ENCODE measurements at places on chromosomes 5 and 9.

- DNase-seq, result no peak
Observed at GRCh38 chr5:44356231-44356630, 33.0 kb downstream of the FGF10 start.

GRCh38 chr9:31683116-31683515 lies 701.3 kb upstream of the ACO1 start:
- DNase-seq, result no peak

DNA sequence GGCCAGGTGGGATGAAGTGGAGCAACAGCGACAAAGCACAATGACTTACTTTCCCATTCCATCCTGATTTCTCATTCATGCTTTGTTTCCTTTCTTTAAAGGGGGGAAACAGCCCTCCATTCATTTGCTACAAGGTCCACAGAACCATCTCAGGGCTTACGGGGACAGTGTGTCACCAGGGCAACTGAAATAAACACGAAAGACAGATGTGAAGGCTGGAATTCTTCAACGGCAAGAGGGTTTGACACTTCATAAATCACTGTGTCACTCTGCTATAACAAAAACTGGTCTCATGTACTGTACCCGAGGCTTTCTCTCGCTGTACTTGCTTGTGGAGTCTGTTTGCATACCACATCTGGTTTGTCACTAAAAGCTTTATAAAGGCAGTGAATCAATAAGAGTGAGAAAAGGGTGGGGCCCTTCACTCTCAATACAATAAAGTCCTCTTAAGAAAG lies 150.8 kb downstream of the EFNA5 start:
- no peak for DNase-seq

DNA sequence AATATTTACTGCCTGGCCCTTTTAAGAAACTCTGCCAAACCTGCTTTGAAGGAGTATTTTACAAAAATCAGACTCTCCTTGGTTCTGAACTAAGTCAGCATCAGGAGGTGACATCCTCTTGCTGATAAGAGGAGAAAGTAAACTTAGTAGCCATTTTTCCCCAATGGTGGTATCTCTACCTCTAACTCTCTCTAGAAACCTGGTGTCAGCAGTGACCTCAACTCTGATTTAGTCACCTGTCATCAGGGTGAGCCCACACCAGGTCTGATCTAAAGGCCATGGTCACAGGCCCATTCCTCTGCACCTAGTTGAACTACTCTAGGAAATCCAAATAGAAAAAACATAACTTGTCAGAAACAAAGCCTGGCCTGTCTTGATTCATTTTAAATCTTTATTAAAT lies 4.2 kb downstream of the CARNMT1 start:
- DNase-seq, result no peak

- no peak for DNase-seq
Observed at GRCh38 chr9:97367729-97368128, 44.2 kb upstream of the TDRD7 start.

GRCh38 chr9:76136986-76137385 lies 246.5 kb downstream of the PCSK5 start:
- DNase-seq, result no peak

- DNase-seq, result no peak
Observed at GRCh38 chr5:175201393-175201792, 242.6 kb downstream of the DRD1 start.

GRCh38 chr9:101264727-101265126 lies 120.1 kb downstream of the BAAT start:
- no peak for DNase-seq

- DNase-seq, result no peak
Observed at GRCh38 chr5:141686648-141687416, 4.8 kb upstream of the ARAP3 start.

GRCh38 chr5:159440968-159441367 lies 110.7 kb upstream of the IL12B start:
- DNase-seq, result no peak

- no peak for DNase-seq
Observed at GRCh38 chr5:144307736-144308135, 137.1 kb downstream of the KCTD16 start.

- no peak for DNase-seq
Observed at GRCh38 chr5:133509742-133510079, 102.6 kb downstream of the FSTL4 start.

GRCh38 chr5:5351288-5351979 lies 71.0 kb upstream of the ICE1 start:
- DNase-seq, result no peak

GRCh38 chr5:140603734-140604133 lies 29.2 kb downstream of the CD14 start:
- no peak for DNase-seq

- no peak for DNase-seq
Observed at GRCh38 chr5:69276422-69277174, 41.9 kb downstream of the CDK7 start.

DNA sequence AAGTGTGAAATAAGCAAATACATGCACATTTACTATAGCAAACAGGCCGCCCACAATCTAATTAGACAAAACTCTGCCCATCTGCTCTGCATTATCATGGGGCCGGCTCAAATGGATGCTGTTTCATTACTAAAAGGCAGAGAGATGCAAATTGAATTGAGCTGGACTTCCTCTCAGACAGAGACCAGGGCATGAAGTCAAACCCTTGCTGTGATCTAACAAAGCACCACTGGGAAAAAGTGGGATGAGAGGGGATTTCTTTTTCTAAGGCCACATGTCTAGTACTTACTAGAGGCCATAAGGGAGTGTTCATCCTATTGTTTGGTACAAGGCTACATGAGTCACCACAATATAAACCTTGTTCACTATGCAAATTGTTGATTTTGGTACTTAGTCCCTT lies 614.7 kb downstream of the ISL1 start:
- DNase-seq, result no peak

DNA sequence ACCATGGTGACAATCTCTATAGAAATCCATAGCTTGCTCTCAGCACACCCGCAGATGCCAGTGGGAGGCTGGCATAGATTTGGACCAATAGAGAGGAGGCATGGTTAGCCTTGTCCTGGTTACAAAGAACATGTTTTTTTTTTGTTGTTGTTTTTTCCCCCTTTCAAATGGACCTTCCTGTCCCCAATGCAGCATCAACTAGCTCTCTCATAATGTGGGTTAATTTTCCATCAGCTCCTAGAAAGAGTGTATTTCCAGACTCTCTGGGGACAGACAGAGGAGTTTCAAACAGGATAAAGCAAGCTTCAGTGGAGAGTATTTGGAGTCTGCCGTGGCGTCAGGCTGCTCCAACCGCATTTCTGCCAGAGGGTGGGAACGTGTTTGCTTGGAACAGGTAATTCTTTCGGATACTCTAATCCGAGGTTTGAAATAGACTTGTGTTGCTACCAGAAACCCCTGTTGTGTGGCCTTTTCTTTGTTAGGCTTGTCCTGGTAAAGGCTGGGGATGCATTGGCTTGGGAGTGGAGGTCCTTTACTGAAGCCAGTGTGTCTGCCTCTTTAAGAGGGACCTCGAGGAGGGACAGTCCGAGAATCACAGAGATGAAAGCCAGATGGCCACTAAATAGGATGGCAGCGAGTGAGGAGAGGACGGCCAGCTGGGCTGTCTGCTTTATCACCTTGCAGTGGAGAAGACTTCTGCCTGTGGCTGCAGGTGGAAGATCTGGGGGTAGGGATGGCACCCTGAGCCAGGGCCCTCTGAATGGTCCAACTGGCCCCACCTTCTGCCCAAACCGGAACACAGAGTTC lies 130.5 kb upstream of the CPEB4 start:
- no peak for DNase-seq

DNA sequence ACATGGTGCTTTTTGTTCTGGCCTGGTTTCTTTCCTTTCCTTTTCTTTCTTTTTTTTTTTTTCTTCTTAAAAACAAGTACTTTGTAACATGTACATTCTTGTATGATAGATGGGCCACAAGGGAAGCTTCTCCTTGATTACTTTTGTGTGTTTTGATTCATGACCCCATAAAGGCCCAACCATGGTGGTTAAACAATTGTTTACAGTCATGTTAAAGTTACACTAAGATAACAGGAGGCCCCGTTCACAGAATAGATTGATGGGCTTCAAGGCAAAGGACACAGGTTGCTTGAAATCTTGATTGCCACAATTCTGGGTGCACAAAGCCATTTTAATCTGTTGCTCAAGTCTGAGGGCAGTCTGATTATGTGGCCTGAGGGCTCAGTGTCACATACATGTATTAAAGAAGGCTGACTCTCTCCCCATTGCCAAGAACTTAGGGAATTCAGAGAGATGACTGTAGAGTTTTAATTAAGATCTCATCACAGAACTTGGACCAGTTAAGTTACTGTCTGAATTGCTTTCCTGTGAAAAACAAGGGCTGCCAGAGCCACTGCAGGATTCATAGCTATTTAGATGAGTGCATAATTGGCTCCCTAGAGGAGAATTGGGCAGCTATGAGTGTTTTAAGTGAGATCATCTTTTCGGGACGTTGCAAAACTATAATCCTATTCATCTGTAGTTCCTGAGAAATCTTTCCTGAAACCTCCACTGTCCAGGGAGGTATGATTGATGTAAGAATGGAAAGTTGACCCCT lies 163.4 kb downstream of the TLE4 start:
- DNase-seq, result no peak

DNA sequence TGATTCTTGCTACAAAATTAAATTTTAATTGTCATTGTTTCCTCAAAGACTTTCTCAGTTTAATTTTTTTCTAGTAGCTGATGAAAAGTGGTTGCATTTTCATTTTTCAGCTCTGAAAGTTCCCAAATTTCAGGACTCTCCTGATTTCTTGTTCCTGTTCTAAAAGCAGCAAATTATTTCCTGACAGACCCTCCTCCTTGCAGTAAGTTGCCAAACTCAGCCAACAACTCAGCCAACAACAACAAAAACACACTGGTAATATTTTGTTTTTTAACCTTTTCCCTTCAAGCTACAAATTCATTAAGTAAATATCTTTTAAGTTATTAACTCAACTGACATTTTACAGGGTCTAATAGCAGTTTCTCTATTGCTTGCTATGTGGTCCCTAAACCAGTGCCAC lies 487.8 kb upstream of the NUDT12 start:
- no peak for DNase-seq

DNA sequence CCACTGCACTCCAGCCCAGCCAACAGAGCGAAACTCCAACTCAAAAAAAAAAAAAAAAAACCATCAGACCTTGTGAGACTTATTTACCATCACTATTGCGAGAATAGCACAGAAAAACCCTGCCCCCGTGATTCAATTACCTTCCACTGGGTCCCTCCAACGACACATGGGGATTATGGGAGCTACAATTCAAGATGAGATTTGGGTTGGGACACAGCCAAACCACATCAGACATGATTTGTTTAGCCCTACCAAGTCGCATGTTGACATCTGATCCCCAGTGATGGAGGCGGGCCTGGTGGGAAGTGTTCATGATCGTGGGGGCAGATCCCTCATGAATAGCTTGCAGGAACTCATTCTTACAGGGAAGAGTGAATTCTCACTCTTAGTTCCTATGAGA lies 26.6 kb downstream of the MYO10 start:
- DNase-seq, result no peak

DNA sequence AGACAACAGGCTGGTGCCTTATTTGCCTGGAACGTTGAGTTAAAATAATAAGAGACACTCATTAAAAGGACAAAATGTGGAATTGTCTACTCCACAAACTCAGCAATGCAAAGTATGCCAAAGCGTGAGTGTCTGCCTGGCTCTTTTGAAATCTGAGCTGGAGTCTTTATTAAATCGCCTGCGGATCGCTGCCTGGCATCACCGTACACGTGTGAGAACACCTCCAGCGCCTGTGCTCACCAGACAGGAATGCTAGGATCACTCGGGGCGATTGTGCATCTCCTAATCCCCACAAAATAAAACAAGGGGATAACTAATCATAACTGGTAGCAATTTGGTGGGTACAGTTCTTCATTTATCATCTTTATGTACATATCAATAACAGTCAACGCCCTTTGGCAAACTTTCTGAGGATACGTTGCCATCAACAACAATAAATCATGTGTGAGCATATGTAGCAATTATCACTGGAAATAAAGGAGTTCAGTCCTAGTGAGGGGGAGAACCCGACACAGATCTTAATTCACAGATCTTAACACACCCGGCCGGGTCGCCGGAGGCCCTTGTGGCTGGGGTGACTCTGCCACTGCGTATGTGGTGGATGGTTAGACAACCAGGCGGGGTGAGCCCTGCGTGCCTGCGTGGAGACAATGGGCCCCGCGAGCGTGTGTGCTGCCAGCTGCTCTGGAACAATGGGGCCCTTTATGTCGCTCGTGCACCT lies 284.9 kb upstream of the IRX1 start:
- DNase-seq, result no peak

GRCh38 chr9:76203373-76203772 lies 190.9 kb downstream of the RFK start:
- DNase-seq, result no peak

DNA sequence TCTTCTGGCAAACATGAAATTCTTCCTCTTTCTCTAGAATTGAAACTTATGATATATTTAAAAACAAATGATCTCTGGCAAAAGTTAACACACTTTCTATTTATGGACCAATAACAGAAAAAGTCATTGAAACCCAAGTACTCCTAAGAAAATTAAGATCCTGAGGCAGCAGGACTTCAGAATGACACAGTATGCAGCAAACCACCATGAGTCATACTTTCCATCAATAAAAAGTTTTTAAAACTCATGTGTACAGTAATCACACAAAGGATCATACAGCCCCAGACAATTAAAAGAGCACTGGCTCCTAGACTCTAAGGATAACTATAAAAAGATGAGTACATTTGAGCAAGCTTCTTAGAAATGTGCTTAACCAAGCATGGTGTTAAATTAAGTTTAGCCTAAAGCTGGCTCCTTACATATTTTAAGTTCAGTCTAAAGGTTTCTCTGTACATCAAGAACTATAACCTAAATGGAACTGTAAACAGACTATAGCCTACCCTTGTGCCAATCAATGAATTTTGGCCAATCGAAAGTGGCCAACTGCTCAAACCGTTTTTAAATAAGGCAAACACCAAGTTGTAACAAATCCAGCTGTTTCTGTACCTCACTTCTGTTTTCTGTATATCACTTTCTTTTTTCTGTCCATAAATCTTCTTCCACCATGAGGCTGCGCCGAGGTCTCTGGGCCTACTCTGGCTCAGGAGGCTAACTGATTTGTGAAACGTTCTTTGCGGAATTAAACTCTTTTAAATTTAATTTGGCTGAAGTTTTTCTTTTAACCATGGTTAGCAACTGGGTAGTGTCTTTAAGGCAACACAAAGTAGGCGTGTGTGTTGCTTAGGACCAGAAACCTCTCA lies 232.1 kb upstream of the PIK3R1 start:
- DNase-seq, result no peak

DNA sequence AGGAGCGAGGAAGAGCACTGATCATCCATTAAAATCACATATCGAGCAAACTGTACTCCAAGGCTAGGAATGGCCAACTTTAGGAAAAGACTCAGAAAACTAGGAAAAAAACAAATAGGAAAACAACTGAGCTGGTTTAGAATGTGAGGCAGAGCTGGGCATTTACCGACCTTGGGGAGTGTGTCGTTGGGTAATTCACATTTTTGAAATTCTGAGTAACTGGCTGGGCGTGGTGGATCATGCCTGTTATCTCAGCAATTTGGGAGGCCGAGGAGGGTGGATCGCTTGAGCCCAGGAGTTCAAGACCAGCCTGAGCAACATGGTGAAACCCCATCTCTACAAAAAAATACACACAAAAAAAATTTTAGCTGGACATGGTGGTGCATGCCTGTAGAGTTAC lies 70.1 kb downstream of the ZFAND5 start:
- DNase-seq, result no peak

Data from stimulated activated CD4-positive, alpha-beta T cell treated with anti-CD3 and anti-CD28 coated beads, Interleukin-2, amount 100 ng/mL, for 4 hours (primary cell).